CD4-positive, alpha-beta memory T cell (primary cell): ENCODE measurements at places on chromosomes 7 and 10.

DNA sequence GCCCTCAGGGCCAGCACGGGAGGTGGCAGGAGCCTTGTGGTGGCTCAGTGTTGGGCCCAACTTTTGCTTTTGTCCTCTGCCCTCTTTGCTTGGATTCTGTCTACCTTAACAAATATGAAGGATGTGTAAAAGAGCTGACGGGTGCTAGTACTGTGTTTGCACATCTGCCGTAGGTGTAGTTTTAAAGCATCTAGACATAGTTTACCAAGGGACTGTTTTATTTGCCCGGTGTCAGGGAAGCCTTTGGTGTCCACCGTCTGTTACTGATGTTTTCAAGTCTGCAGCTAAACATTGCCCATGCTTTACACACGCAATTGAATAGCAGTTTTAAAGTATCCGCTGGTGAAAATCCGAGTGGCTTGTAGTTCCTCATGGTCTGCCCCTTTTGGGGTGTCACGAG is 87.8 kb downstream of the DYNC2I1 start:
- DNase-seq, result no peak

- no peak for DNase-seq
Measured at GRCh38 chr10:131731780-131732630, 168.8 kb upstream of the PPP2R2D start.

- DNase-seq, result no peak
Measured at GRCh38 chr7:30647589-30648364, 34.5 kb downstream of the CRHR2 start.

DNA sequence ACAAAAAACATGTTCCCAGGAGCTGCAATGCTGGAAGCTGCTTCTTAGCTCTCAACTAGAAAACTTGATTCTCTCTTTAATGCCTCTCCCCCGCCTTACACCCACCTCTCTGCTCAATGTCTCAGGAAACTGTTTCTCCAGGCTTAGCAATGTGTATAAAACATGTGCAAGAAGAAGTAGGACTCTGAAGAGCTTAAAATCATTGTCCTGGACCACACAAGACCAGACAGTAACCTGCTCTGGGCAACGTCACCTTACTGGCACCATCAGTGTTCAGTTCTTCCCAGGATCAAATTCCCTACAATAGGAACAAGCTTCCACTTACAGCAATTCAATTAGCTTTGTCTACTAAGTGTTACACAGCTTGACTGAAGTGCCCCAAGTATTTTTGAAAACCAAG is 104.9 kb downstream of the RAPGEF5 start:
- DNase-seq, result no peak

DNA sequence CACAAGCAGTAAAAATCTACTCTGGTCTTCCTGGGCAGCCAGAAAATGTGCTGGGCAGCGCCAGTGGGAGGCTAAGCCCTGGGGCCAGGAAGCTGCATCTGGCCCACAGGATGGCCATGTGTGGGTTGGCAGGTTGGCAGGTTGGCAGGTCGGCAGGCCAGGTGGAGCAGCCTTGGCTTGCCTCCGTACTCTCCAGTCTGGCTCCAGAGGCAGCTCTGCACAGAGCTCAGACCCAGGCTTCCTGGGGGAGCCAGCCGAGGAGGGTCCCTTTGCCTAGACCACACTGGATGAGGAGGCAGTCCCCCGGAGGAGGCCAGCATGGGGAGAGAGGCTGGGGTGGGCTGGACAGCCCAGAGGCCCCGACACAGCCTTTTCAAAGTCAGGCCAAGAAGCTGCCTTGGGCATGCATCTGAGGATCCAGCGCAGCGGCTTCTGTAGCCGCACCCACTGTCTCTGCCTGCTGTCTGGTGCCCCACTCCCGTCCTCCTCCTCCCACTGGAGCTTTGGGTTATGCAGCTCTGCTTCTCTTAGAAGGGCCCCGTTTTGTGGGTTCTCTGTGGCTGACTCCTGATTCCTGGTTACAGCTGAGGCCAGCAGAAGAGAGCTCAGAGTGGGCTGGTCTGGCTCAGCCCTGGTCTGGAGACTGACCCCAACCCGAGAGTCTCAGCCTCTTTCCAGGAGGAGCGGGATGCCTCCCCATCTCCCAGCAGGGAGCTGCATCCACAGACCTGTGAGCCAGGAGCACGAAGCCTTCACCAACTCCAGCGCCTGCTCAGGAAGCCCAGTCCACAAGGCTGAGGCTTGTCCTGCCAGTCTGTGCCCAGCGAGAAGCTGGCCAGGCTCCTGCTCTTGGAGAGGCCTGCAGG is 44.6 kb downstream of the CFAP46 start:
- DNase-seq, result no peak

DNA sequence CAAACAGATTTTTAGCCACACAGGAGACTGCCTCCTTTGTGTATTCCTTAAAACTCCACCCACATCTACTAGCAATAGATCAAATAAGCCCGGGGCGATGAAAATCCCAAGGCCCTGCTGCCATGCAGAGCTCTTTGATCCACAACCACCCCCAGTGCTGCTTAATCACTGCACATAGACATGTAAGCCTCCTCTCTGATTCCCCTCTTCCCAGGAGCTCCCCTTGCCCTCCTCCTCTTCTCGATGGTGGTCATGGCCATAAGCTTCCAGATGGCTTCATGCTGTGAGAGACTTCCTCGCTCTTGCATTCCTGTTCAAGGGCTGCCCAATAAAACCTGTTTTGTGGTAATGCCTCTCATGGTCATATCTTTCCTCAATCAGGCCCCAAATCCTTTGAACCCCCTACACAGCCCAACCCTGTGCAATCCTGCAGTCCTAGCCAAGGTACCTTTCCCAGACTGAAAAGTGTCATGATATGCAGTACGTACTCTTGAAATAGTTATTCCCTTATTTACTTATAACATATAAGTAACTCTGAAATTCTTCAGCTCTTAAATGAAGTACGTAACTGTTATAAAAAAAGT is 158.5 kb downstream of the CACNA2D1 start:
- no peak for DNase-seq

- no peak for DNase-seq
Measured at GRCh38 chr10:48996329-48996728, 56.7 kb upstream of the LRRC18 start.

GRCh38 chr10:59957975-59958374 is 51.6 kb upstream of the CCDC6 start:
- no peak for DNase-seq

GRCh38 chr7:141154131-141154732 is 80.4 kb downstream of the TMEM178B start:
- no peak for DNase-seq

DNA sequence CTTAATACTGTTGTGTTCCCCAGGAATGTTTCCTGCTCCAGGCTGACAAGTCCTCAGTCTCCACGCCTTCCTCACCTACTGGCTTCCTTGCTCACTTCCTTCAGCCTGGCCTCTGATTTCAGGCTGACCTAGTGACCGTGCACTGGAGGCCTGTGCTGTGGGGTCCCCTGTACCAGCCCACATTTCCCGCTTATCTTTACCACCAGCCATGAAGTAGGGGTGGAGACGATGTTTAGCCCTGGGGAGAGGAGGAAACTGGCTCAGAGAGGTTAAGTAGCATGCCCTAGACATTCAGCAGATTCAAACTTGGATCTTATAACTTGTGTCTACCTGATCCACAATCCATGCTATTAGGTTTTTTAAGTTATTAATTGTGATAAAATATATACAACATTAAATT is 4.8 kb upstream of the ZNF488 start:
- no peak for DNase-seq

DNA sequence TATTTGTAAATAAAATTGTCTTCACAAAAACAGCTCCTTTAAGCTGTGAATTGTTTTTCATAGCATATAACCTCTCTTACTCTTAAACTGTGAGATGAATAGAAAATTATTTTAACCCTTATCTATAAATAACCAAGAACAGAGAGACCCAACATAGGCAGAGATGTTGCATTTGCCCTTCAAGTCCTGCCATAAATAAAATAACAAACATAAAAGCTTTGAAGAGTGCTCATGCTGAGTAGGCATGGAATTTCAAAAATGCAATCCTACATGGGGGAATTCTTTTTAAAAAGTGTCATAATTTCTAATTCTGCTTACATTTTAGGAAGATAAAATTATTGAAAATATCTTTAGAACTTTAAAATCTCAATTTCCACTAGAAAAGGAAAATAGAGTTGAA is 124.1 kb upstream of the FERD3L start:
- DNase-seq, result no peak
